ENCODE measurements at places on chromosomes 5 and 9. TPM values are rescaled to one million over a fixed set of nuclear protein-coding genes. Genes with fewer than 3 reads are reported as not detected.

The ADAMTS13 gene
- total RNA-seq, result 5.3 TPM

DNA sequence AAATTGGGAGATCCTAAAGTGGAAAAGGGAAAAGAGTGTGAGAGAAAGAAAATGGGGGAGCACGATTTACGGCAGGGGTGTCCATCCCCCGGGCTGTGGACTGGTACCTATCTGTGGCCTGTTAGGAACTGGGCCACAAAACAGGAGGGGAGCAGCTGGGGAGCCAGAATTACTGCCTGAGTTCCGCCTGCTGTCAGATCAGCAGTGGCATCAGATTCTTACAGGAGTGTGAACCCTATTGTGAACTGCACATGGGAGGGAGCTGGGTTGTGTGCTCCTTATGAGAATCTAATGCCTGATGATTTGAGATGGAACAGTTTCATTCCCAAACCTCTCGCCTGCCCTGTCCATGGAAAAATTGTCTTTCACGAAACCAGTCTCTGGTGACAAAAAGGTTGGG is 108.3 kb upstream of the ADAMTSL1 start:
- H3K27ac ChIP-seq, result no peak overlapping the region
- no peaks in the 10 kb centered on the region for H3K36me3 ChIP-seq
- no peak overlapping the region for H3K4me3 ChIP-seq
- no peaks in the 10 kb centered on the region for H3K4me1 ChIP-seq
- H3K27me3 ChIP-seq, result no peaks in the 10 kb centered on the region

DNA sequence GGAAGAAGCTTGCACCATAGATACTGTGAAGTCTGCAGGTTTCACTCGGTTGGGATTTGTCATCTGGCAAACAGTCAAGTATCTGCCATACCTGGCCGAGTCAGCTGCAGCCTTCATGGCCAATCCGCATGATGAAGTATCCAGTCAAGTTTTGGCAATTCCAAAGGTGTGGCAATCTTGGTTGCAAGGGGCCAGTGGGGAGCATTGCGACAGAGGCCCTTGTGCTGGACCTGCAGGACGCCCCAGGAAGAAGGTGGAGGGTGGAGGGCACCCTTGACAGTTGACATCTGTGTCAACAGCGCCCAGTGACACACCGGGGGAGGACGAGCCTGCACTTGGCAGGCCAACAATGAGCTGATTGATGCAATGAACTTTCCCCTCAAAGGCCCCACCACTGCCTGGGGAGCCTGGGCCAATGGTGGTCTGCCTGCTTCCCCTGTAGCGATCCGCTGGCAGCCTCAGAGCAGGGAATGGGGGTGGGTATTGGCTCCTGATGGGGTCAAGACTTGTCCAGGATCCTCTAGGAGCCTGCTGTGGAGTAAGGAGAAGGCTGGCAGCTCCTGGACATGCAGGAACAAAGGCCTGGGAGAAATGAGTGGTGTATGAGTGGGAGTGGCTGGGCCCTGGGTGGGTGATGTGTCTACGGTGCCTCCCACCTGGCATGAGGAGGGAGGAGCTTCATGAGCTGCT is 122.8 kb upstream of the PITX1 start:
- no peaks in the 10 kb centered on the region for H3K27me3 ChIP-seq
- no peaks in the 10 kb centered on the region for H3K36me3 ChIP-seq
- no peak overlapping the region for H3K4me3 ChIP-seq
- no peak for DNase-seq

The ANGPTL2 gene
- total RNA-seq, result not detected

- H3K4me3 ChIP-seq, result peak within 1 kb of the TSS; percentile 85
- peaks cover 2% of the 10 kb centered on the region for H3K36me3 ChIP-seq
- peaks cover 11% of the 10 kb centered on the region for H3K4me1 ChIP-seq
- no peak within 1 kb of the TSS for H3K27ac ChIP-seq
Measured at GRCh38 chr9:136711751-136712689, at the start of gene DIPK1B. DIPK1B (plus strand) TSS chr9:136712572; CDS start chr9:136712666, 94 bp downstream.

DNA sequence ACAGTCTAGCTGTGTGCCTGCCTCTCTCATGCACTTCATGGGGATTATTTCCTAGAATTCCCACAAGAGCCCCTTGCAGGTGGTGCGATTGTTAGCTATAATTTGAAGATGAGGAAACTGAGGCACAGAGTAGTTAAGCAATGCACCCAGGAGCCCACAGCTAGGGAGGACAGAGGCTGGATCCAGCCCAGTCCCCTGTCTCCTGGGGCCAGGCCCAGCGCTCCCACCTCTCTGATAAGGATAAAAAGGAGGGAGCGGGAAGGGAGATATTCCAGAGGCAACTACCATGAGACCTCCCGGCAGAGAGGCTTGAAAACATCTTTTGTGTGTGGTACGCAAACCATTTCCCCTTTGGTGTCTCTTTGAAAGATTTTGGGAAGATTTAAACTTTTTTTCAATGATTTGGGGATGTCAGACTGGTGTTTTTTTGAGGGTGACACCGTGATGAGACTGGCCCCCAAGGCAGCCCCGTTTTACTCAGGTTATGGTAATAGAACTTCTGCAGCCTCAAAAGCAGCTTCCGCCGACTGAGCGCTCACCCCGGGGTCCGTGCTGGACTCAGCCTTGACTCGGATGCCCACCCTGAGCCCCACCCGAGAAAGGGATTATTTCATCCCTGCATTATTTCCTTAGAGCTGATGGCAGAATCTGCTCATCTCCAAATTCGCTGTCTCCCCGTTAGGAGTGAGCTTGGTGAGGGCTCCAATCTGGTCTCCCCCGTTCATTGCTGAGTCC is 144.7 kb upstream of the IER5L start:
- no peak for DNase-seq
- no peak overlapping the region for H3K4me3 ChIP-seq
- H3K27me3 ChIP-seq, result no peaks in the 10 kb centered on the region
- no peaks in the 10 kb centered on the region for H3K36me3 ChIP-seq
- peak overlapping the region; percentile 55 for H3K27ac ChIP-seq

DNA sequence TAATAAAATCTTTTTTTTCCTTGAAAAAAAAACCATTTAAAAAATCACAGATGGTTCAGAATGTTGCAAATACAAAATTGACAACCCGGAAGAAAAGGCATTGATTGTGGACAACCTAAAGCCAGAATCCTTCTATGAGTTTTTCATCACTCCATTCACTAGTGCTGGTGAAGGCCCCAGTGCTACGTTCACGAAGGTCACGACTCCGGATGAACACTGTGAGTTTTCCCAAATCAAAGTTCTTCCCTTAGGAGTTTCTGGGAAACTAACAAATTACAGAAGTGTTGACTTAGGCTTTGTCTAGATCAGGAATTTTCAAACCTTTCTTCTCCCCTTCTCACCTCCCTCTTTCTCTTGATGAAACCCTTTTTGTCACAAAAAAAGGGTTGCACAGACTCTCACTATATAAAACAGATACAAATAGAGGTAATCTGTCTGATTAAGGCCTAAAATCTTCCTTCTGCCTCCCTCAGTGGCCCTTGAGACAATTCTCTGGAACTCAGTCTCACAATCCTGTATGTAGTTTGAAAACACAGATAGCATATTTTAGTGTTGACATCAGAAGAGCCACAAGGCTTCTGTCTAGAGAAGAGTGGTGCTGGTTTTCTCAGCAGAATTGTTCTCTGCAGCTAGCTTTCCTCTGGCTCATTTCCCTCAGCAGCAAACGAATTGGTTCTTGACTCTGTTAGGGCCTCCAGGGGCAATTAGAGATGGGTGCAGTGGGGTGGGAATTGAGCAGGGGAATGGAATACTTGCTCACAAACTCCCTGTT is 79.5 kb downstream of the OSMR start:
- no peak overlapping the region for H3K27ac ChIP-seq
- no peaks in the 10 kb centered on the region for H3K4me1 ChIP-seq
- H3K27me3 ChIP-seq, result no peaks in the 10 kb centered on the region
- DNase-seq, result no peak

Measured in Caco-2 (cell line).